Stimulated activated CD8-positive, alpha-beta memory T cell treated with anti-CD3 and anti-CD28 coated beads, Interleukin-7, amount 100 ng/mL, for 24 hours (primary cell): ENCODE measurements at places on chromosomes 6 and 20.

- DNase-seq, result no peak
Observed at GRCh38 chr6:25303254-25303653, 24.1 kb downstream of the CARMIL1 start.

GRCh38 chr6:158783851-158784250 lies 35.3 kb downstream of the EZR start:
- DNase-seq, result no peak

- no peak for DNase-seq
Observed at GRCh38 chr6:129175066-129175465, 292.1 kb downstream of the LAMA2 start.

- no peak for DNase-seq
Observed at GRCh38 chr6:168695701-168696100, 254.7 kb downstream of the SMOC2 start.

DNA sequence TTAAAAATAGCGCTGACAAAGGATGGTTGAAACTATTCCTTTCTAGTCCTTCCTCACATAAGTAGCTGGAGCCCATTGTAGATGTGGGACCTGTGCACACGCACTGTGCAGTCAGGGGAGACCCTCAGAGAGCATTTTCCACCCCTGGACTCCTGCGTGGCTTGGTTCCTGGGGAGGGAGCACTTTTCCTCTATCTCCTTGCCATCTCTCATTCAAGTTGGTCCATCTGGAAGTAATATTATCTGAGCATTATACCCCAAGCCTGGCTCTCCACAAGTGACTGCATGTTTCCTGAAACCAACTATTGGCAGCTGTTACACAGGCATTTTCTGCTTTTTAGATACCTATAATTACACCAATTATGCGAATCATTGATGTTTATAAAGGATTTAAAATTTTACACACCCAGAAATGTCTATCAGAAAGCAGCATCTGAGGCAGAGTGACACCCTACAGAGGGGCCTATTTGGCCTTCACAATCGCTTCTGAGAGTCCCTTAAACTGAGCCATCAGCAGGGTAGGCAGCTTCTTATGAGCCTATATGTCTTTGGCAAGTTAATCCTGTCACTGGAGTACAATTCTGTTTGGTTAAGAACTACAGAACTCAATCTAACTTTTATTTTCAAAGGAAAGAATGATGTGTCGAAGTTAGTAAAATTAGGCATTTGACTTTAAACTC lies 18.7 kb downstream of the SOX4 start:
- no peak for DNase-seq

DNA sequence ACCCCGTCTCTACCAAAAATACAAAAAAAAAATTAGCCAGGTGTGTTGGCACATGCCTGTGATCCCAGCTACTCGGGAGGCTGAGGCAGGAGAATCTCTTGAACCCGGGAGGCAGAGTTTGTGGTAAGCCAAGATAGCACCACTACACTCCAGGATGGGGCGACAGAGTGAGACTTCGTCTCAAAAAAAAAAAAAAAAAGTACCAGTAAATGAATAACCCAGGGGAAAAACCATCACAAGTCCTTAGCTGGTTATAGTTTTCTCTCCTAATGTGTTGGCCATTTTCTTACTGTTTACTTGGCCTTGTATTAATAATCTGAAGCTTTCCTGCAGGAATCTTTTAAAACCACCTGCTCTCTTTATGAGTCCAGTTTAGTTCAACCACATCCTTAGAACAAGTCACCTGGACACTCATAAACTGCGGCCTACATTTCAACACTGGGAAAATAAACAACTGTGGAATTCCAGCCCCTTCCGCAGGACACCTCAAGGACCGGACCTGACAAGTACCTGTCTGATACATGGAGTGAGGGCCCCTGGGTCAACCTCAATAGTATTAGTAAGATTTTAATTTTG lies 102.6 kb downstream of the ATP9A start:
- no peak for DNase-seq

- DNase-seq, result no peak
Observed at GRCh38 chr6:5081182-5081581, 4.0 kb upstream of the PPP1R3G start.

DNA sequence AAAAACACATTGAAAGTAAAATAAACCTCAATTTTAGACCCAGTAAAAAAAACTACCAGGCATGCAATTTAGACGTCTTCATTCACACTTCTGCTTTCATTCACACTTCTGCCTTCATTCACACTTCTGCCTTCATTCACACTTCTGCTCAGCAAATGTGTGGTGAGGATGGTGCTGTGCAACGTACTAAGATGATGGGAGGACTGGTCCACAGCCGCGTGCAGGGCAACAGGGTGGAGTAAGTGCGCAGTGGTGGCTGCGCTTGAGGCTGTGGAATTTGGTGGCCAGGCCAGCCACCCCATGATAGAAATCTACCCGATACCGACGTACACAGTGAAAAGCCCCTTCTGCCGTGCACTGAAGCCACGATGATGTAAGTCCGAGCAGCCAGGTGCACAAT lies 114.3 kb upstream of the CD93 start:
- no peak for DNase-seq

DNA sequence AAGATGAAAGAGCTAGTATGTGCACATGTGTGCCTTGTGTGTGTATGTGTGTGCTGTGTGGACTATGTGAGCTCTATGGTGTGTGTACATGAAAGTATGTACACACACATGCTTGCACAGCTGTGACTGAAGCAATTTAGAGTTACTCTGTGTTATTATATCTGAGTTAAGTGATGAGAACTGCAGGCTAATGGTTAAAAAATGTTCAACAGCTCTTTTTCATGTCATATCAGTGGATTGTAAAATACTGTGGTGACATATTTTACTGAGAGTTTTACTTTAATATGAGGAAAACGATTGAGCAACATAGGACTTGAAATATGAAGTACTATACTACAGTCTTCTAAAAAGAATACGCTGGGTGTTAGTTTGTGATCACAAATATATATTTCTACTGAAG lies 195.7 kb upstream of the KCNK16 start:
- no peak for DNase-seq

DNA sequence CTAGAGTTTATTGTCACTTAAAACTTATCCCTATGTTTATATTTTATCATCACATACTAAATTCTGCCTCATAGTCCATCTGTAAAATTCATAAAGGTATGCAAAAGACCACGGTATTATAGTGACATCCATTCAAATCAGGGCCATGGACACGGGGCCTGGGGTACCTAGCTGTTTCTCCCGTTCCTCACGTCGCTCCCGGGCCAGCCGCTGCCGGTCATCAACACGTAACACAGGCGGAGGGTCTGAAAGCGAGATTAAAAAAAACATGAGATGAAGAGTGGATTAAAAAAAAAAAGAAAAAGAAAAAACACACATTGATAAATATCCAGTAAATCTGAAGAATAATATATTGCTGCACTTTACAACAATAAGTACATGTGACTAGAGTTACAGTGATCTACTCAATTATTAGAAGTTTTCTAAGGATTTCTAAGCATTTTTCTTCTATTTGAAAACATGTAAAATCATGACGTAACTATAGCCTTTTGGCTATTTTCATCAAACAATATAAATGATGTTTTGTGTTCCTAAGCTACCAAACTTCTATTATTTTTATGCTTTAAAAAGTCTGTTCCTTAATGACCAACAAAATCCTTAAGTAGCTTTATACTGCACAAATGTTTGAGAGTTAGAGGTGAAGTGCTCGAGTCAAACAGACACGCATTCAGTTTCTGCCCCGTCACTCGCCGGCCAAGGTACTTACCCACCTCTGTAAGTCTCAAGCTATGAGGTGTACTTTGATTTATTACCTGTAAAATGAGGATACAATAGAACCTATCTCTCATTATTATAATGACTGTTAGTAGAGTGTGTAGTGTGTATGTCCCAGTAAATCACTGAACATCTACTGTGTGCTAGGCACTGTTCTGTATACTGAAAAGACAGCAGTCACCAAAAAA lies 122.1 kb upstream of the BCLAF1 start:
- no peak for DNase-seq

DNA sequence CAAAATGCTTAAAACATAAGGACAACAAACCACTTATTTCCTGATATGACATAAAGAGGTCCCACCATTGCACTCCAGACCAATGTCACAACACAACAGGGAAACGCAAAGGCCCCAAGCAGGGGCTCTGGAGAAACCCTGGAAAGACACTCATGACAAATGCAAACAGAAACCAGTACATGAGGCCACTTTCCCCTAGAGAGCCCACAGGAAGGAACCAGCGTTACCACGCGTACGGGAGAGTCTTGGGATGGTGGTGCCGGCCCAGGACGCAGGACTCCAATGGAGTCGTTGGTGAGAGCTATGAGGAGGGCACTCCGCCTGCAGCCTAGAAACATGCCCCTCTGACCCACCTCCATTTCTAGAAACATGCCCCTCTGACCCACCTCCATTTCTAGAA lies 20.2 kb downstream of the GMEB2 start:
- DNase-seq, result no peak

DNA sequence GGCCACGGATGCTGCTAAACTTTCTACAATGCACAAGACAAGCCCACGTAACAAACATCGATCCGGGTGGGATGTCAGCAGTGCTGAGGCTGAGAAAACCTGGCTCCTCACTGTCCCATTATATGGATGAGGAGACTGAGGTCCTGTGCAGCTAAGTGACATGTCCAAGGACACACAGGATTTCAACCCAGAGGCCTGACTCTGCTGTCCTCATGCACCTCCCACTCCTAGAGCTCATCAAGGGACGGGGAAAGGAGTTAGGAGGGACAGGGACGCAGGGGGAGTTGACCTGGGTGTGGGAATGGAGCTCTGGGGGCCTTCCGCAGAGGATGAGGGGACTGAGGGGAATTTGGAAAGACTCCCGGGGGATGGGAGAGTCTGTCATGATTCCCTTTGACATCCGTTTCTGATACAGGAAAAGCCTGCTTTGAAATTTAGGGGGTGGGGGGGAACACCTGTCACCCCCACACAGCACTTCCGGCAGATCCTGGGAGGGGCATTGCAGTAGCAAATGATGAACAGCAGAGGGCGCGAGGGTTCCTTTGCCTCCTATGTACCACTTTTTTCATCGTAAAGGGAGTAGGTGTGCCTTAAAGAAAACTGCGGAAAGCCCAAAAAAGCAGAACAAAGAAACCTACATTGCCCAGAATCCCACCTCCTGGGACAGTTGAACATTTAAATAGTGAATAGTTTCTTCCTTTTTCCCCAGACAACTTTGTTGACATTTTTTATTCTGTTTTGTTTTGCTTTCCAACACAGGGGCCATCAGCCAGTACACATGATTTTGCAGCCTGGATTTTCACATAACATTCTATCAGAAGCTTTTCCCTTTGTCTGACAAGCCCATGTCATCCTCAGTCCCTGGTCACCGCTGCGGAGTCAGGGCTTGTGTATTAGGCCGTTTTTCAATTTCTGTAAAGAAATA lies 48.6 kb downstream of the SLC2A10 start:
- DNase-seq, result peak; percentile 32

DNA sequence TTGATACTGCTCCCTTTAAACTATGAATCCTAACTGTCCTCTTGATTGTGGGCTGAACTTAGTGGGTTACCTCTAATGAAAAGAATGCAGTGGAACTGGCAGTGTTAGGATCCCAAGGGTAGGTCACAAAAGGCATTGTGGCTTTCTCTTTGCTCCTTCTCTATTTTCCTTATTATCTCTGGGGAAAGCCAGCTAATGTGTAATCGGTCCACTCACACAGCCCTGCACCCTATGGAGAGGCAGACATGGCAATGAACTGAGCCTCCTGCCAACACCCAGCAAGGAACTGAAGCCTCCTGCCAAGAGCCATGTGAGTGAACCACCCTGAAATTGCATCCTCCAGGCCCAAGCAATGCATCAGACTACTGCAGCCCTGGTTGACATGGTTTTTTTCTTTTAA lies 24.6 kb upstream of the ZNF133 start:
- no peak for DNase-seq

- DNase-seq, result no peak
Observed at GRCh38 chr6:138494312-138494711, 5.0 kb downstream of the NHSL1 start.

- DNase-seq, result no peak
Observed at GRCh38 chr6:36683145-36683655, 4.7 kb downstream of the CDKN1A start.

DNA sequence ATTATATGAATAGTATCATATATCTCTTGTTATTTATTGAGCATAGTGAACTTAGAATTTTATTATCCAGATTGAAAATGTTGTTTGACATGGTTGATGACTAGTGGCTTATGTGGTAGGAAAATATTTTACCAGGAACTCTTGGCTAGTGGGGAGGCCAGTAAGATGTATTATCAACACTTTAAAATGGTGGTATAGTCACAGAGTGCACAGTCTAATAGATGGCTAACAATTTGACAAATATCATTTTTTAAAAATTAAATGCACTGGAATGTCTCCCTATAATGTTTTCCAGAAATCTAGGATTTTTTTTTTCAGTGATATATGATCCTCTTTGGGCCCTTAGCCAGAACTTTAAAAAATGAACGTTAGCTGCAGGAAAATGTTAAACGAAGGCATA lies 26.9 kb upstream of the EYA4 start:
- DNase-seq, result no peak

- peak; percentile 81 for DNase-seq
Observed at GRCh38 chr20:21505161-21505809, 8.6 kb downstream of the NKX2-2 start.

- no peak for DNase-seq
Observed at GRCh38 chr20:1310071-1310470, 18.9 kb downstream of the SDCBP2 start.

GRCh38 chr20:60249436-60249835 lies 291.2 kb downstream of the CDH26 start:
- DNase-seq, result no peak

DNA sequence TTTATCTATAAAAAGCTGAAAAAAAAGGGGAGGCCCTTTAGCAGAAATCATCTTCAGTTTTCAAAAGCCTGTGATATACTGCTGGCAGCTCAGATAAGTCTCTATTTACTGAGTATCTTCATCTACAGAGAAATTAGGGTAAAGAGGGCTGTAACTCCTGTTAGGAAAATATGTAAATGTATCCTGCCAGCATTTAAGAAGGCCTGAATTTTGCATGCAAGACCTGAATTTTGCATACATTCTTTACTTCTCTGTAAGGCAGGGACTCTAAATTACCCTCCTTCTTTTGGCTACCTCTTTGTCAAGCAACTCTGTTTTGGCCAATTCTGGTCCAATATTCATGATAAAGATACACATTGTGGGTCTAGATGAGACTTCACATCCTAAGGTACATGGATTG lies 150.6 kb upstream of the SPACA1 start:
- no peak for DNase-seq

DNA sequence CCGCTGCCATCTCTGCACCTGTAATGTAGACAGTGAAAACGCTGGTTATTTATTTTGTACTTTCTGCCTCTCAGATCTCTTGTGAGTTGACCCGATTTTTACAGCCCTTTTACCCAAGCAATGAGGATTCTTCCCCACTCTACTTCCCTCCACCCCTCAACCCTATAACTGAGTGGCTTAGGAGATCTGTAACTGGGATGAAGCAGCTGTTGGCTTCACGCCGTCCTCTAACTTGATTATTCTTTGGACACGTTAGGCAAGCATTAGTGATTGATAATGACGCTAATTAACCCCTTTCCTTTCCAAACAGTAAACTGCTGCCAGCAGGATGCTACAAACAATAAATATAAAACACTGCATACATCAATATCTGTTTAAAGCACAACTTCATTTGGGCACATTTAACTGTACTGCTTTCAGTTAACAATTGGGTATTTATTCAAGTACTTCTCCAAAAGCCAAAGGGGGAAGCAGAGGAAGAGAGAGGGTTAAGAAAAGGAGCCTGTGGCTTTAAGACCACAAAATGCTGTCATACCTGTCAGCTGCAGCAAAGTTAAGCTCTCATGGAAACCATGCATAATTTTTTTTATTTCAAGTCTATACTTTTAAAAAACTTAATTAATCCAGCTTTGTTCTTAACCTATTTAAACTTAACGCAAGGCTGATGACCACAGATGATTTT lies 21.2 kb downstream of the TFAP2A start:
- no peak for DNase-seq
